ENCODE measurements at places on chromosomes 2 and 18.
A peak's percentile ranks its signal among the peaks of the same experiment; 100 is the strongest.

- no peak for ATAC-seq
Observed at GRCh38 chr18:6120820-6121279, 225.5 kb upstream of the TMEM200C start.

- ATAC-seq, result no peak
Observed at GRCh38 chr2:74584088-74584645, 29.6 kb downstream of the DOK1 start.

GRCh38 chr18:58787536-58788149 is 77.0 kb upstream of the ZNF532 start:
- ATAC-seq, result no peak

GRCh38 chr2:5409898-5410381 is 282.2 kb upstream of the SOX11 start:
- peak; percentile 93 for ATAC-seq

DNA sequence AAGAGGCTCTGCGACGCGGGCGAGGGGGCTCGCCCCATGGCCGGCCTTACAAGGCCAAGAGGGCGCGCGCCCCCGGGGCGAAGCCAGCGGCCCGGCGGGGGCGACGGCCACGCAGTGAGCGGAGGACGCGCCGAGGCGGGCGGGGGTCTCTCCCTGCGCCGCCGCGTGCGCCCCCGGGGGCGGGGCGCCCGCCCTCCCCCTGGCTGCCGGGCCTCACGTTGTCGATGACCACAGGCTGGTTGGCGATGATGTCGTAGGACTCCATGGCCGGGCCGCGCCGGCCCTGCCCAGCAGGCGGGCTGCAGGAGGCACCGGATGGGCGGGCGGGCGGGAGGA is 250 bp downstream of the ACTR1B start:
- ATAC-seq, result no peak

GRCh38 chr2:239438995-239439753 is 38.4 kb upstream of the HDAC4 start:
- no peak for ATAC-seq

DNA sequence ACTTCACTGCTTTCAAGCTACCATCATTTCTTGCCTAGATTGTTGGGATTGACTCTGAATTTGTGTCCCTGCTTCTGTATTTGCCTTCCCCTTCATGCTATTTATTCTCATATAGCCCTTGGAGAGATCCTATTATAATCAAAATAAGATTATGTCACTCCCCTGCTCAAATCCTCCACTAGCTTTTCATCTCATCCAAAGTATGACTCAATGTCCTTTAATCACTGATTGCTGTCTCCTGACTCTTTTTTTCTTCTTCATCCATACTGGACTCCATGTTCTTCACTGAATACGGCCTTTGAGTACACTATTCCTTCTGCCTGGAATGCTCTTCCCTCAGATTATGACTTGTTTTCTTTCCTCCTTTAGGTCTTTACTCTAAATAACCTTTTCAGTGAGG is 5.0 kb downstream of the RBKS start:
- ATAC-seq, result no peak

GRCh38 chr2:238104691-238105371 is 4.7 kb downstream of the ESPNL start:
- ATAC-seq, result no peak

DNA sequence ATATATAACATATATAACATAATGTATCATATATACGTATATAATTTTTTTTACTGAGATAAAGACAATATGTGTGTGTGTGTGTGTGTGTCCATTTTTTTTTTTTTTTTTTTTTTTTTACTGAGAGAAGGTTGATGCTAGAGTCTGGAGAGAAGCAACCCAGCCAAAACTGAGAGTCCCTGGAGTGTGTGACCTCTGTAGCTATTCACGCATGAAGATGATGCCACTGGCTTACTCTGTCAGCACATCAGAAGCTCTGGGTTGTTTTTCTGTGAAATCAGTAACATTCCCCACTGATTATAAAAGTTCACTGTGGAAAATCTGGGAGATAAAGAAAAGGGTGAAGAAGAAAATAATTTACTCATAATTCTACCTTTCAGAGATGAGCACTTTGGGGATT is 27.2 kb downstream of the CCDC195 start:
- ATAC-seq, result no peak

All from motor neuron (in vitro differentiated cells).